AG04450 (cell line): ENCODE measurements at places on chromosomes 6 and 20. TPM values are rescaled to one million over a fixed set of nuclear protein-coding genes. Genes with fewer than 3 reads are reported as not detected.
A peak's percentile ranks its signal among the peaks of the same experiment; 100 is the strongest.

JPH2 gene
- polyA plus RNA-seq, result 1.3 and 1.6 TPM in 2 replicates

PFDN6 gene
- 59.6 and 64.6 TPM in 2 replicates for polyA plus RNA-seq

C20orf144 gene
- 0.09 and 0.14 TPM in 2 replicates for polyA plus RNA-seq

DNA sequence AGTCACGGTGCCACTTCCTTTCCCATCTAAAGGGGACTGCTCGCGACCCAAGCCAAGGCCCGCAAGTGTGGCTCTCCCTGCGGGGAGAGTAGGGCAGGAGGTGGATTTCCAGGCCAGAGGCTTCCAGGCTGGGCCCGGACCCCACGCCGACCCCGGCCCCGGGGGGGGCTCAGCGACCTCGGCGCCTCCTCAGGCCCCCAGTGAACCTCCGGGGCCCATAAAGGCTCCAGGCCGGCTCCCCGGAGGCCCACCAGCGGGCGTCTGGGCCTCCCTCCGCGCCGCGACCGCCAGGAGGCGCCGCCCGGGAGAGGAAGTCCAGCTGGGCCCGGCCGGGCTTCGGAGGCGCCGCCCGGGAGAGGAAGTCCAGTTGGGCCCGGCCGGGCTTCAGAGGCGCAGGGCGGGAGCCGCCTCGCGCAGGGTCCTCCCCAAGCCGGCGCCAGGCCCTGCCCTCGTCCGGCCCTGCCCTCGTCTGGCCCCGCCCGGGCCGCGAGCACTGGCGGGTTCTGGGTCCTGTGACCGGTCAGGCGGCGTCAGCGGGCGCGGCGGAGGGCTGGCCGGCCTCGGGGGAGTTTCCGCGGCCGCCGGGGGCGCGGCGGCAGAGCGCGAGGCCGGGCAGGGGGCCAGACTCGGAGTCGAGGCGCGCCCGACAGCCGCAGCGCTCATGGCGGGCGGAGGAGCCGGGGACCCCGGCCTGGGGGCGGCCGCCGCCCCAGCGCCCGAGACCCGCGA is at the start of gene RAB32:
RAB32 (plus strand) TSS at position 623 of the 729 bp plus-strand sequence; CDS start at position 662, 39 bp downstream.
- DNase-seq, result peak; percentile 84

DNA sequence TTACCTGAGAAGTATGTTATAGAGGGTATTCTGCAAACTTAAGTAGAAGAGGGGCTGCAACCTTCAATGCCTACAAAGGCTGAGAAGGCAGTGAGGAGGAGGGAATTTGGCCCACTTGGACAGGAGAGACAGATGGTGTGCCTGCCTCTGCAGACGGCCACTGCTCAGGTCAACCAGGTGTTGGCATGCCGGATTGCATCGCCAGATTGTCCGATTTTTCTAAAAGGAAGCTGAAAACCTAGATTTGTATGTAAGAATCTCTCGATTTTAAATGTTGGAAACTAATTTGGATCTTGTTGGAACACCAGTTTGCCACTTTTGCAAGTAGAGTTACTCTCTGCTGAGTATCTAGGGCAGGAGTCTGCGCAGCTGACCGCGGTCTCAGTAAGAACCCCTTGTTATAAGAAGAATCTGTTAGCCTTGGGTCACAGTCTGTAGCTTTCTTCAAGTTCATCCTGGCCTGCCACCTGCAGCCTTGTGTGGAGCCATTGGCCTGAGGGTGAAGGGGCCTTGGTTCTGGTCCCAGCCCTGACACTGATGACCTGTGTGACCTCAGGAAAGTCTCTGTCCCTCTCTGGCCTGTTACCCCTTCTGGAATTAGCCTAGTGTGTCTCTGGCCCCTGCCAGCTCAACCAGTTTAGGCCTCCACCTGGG is 54.4 kb downstream of the TGM2 start:
- DNase-seq, result no peak

GRCh38 chr6:20221421-20221820 is 9.2 kb upstream of the MBOAT1 start:
- no peak for DNase-seq

DNA sequence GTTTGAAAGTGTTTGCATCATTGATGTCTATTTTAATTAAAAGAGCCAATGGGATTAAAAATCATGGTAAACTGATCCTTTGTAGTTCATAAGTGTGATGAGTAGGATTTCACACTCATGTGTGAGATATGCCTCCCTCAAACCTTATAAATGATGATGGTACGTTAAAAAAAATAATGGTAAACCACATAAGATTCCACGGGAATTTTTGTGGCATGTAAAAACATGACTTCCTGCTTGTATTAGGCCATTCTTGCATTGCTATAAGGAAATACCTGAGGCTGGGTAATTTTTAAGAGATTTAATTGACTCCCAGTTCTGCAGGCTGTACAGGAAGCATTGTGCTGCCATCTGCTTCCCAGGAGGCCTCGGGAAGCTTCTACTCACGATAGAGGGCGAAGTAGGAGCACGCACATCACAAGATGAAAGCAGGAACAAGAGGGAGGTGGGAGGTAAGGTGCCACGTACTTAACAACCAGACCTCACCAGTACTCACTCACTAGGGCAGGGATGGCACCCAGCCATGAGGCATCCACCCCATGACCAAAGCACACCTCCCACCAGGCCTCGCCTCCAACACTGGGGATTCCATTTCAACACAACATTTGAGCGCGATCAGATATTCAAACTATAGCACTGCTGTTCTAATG is 187.6 kb upstream of the QKI start:
- no peak for DNase-seq

DNA sequence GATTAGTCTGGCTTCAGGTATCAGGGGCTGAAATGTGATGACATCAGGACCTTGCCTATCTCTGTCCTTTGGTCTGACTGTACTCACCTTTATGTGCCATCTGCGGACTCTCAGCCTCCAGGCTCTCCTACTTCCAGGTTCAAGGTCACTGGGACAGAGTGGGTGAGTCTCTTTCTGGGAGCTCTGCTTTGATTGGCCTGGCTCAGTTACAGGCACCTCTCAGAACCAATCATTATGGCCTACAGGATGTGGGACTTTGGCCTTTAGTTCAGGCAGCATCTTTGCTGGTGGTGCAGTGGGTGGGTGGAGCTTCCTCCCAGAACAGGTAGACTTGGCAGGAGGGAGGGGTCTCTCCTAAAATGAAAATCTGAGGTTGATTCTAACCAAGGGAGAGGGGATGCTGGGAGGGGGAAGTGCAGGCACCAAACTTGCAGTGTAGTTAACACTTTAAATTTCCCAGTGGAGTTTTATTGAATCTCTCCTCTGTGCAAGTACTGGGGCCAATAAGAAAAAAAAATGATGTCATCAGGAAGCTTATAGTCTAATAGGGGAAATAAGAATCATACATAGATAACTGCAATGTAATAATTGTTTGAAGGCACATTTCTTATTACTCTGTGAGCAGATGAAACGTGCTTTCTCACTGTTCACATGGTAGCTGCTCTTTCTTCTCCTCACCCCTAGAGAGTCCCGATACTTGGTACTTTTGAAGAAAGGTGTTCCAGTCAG is 53.4 kb downstream of the SLC24A3 start:
- DNase-seq, result no peak

DNA sequence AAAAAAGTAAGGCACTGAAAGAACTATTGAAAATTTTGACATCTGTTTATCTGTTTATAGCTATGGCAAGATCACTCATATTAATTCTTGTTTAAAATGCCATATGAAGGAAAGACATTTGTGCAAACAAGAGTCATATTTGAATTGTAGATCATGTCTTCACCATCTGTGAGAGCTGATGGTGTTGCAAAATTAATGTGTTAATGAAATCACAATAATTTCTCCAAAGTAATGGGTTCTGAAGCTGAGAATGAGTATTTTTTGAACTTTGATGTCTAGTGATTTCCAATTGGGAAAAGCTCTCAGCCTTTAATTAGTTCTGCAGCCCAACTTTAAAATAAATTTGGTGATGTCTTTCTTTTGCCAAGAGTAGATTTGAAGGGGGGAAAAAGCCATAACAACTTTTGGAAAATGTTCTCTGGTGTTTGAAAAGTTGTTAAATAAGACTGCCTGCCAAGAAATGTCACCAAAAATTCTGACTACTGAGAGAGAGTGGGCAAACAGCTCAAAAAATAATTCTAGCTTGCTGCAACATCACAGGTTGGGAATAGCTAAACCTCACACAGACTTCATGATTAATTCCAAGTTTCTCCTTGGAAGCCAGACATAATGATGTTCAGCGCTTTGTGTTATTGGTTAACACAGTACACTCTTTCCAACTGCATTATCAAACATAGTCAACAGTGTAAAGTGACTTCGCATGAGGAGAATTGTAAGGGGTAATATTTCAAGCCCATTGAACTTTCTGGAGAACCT is 142.6 kb downstream of the SOBP start:
- DNase-seq, result no peak

GRCh38 chr20:21099751-21100577 is 6.2 kb downstream of the LINC00237 start:
- DNase-seq, result no peak

- DNase-seq, result no peak
Measured at GRCh38 chr6:163782436-163783003, 368.0 kb downstream of the QKI start.

DNA sequence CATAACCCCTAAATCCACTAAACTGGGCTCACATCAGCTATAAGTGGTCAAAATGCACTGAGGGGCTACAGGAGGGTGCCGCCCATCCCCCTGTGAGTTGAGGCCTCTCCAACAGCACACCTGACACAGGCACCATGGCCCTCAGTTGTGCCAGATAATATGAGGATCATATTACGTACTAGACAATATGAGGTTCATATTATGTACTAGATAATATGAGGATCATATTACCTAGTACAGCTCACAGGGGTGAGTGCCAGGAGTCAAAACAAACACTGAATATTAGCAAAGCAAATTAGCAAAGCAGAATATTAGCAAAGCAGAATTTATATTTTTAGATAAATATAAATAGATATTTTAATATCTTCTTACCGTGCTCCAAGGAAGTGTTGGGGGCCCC is 35.3 kb downstream of the CD24 start:
- DNase-seq, result no peak

DNA sequence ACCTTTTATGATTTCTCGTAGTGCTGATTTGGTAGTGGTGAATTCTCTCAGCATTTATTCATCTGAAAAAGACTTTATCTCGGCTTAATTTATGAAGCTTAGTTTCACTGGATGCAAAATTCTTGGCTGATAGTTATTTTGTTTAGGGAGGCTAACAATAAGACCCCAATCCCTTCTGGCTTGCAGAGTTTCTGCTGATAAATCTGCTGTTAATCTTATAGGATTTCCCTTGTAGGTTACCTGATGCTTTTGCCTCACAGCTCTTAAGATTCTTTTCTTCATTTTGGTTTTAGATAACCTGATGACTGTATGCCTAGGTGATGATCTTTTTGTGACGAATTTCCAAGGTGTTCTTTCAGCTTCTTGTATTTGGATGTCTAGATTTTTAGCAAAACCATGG is 388.7 kb downstream of the UTRN start:
- DNase-seq, result no peak

GRCh38 chr6:89372506-89372901 is 20.0 kb upstream of the UBE2J1 start:
- no peak for DNase-seq
